ENCODE measurements at places on chromosomes 2 and 18.

GRCh38 chr18:76322686-76323085 lies 172.4 kb downstream of the ZNF516 start:
- no peak for DNase-seq

- no peak for DNase-seq
These were observed 457.5 kb upstream of the FANCL start for GRCh38 chr2:58698620-58699019.

DNA sequence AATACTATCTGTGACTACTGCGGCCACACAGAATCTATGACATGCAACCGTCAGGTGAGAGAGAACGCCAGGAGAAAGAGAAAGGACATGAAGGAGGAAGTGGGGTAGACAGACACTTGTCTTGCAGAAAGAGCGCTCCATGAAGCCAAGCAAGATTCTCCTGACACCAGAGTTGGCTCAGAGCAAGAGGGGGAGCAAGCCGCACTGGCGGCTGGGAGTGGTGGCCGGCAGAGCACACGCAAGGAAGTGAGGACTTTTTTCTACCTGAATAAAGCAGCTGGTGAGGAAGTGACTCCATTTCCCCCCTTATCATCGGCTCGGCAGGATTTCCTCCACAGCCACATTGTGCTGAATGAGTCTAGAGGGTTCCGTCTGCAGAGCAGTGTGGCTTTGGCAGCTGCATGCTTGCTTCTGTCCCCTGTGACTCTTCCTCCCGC lies 181.6 kb downstream of the BCL2 start:
- no peak for DNase-seq

- no peak for DNase-seq
These were observed 22.9 kb upstream of the GRB14 start for GRCh38 chr2:164644036-164644700.

GRCh38 chr2:169462896-169463695 lies 16.2 kb upstream of the BBS5 start:
- DNase-seq: no peak

DNA sequence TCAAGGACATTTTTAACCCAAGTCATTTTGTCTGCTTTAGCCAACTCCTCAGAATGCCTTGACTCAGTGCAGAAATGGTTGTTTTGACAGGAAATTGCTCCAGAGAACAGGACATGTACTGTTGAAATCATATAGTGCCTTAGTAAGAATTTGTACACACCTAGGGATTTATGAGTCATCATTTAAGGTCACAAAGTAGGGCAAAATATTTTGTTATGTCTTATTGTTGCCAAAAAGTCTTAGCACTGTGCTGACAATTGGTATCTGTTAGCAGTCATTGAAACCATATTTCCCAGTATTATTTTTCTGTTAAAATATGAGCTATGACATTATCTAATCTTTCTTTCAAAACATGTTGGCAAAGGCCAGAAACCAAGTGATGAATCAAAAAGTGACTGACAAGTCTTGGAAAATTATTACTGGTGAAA lies 104.5 kb downstream of the OSBPL6 start:
- DNase-seq: no peak

DNA sequence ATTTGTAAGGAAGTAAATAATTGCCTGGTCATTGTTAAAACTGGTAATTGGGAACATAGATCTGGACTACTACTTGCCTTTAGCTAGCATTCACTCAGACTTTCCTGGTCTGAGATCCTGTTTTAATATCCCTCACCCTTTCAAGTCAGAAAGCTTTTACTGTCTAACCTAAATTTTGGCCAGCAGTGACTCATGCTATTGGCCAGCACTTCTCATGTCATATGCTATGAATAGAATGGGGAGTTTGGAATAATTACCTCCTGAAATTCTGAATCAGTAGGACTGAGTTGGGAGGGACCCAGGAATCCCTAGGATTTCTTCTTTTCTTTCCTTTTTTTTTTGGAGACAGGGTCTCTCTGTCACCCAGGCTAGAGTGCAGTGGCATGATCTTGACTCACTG lies 19.3 kb downstream of the STK36 start:
- DNase-seq: no peak

DNA sequence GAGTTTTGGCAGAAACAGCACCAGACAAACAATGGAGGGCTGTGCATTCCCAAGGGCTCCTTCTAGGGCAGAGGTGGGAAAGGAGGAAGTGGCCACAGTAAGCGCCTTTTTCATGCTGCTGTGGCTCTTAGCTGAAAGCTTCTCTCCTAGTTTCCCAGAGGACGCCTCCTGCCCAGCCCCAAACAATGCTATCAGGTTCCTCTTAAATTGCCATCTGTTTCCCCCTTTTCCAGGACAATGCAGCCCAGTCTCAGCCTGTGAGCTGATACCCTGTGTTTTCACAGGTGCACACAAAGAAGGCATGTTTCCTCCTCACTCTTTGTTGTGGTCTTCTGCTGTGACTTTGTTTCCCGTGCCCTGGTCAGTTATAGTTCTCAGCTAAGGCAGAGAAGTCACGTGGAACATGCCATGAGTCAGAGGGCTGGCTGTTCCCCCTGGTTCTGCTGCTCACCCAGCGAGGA lies 5.4 kb upstream of the FAM124B start:
- no peak for DNase-seq

DNA sequence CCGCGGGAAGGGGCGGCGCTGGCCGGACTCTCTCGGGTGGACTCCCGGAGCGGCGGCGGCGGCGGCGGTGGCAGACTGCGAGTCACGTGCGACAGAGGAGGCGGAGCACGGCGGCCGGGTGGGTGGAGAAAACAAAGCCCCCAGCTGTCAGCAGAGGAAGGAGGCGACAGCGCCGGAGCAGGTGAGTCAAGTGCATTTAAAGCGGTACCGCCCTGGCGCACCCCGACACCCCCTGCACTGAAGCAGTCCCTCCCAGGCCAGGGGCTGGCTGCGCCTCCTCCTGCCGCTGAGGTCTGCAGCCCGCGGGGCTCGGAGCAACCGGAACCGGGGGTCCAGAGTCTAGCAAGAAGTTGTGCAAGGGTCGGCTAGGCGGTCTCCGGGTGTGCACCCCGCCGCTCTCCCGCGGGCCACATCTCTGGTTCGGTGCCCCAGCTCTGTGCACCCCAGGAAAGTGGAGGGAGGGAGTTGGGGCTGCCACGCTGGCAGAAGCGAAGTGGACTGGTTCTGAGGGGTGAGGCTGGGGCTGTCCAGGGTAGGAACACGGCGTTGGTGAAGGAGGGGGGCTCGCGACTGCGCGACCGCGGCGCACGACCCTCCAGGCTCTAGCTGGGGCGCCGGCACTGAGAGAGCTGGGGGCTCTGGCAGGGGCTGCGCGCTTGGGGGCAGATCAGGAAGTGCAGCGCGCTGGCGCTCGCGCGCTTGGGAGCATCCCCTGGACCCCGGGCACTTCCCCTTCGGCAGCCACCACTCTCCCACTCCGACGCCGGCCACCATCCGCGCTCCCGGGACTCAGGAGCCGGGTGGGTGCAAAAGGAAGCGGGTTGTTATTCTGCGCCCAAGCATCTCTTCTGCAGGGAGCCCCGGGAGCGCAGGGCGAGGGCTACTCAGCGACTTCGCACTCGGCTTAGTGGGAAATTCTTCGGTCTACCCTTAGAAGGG lies 64.0 kb upstream of the MAPRE2 start:
- DNase-seq: peak; percentile 69

Measured in NCI-H526 (cell line).